ENCODE measurements at places on chromosomes 1 and 21.
A peak's percentile ranks its signal among the peaks of the same experiment; 100 is the strongest.

- no peak for DNase-seq
Measured at GRCh38 chr1:66247415-66248208, 286.3 kb upstream of the SGIP1 start.

DNA sequence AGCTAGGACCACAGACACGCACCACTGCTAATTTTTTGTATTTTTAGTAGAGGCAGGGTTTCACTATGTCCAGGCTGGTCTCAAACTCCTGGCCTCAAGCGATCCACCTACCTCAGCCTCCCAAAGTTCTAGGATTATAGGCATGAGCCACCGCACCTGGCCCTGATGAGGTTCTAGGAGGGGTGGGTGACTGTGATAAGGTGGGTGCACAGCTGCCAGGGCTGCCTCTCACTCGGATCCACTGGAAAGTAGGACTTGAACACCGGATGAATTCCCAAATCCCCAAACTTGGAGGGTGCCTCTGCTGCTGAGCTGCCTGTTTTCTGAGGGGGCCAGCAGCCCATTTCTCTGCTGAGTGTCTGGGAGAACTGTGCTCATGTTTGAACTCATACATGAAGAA lies 68.2 kb upstream of the PARP1 start:
- DNase-seq, result no peak

GRCh38 chr1:172179918-172180317 lies 240.6 kb upstream of the C1orf105 start:
- no peak for DNase-seq

GRCh38 chr1:109391626-109392025 lies 6.1 kb downstream of the SORT1 start:
- DNase-seq, result peak; percentile 51

DNA sequence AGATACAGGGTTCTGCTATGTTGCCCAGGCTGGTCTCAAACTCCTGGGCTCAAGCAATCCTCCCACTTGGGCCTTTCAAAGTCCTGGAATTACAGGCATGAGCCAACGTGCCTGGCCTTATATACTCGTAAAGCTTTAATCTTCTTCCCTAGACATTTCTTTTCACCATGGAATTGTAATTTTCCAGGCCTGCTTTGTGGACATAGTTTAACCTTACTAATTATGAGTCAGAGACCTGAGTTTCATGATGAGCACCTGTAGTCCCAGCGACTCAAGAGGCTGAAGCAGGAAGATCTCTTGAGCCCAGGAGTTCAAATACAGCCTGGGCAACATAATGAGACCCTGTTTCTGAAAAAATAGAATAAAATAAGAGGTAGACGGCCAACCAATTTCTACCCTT lies 12.3 kb downstream of the PATJ start:
- DNase-seq, result no peak

DNA sequence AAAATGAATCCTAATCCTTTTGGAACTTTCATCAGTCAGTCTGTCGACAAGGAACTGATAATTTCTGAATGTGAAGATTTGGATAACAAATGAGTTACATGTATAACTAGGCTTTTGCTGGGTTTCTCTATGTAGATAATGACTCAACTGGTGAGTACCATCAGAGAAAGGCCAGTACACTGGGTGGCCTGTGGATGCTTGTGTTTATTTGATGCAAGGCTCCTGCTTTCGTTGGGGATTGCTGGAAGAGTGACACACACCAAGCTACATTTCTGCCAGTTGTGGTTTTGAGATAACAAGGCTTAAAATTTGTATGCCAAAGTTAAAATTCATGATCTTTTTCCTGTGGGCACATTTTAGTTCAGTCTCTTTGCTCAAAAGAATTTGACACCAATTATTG lies 115.7 kb upstream of the UBE2U start:
- no peak for DNase-seq

DNA sequence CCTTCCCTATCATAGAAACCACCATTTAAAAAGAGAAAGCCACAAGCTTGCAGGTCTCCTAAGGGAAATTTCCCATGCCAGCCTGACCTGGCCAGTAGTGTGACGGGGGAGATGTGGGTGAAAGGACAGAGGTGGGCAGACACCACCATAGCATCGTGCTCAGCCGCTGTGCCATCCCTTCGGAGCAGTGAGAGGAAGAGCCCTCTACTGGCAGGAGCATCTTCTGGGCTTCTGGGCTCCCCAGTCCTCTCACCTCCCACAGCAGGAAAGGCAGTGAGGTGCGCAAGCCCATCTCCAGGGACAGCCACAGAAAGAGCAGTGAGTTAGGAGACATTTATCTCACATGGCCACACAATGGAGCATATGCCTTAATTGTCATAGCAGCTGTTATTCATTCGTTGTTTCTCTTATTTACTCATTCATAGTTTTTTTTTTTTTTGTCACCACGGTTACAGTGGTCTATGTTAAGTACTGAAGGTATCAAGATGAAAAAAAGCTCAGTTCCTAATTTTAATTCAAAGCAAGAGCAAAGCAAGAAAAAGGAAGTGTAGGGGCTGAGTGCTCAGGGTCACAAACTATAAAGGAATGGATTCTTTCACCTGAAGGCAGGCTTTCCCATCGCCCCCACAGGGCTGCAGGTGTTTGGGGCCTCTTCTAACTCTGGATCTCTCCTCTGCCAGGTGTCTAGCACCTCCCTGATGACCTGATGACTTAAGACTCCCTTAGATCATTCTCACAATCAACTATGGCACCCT lies 48.8 kb upstream of the CAMK1G start:
- no peak for DNase-seq

- no peak for DNase-seq
Measured at GRCh38 chr1:25698252-25698651, 81.7 kb downstream of the MAN1C1 start.

- DNase-seq, result peak; percentile 20
Measured at GRCh38 chr1:28915031-28915895, 894 bp downstream of the EPB41 start.

GRCh38 chr21:43924421-43925095 lies 59.5 kb downstream of the AGPAT3 start:
- DNase-seq, result no peak

- DNase-seq, result no peak
Measured at GRCh38 chr1:80212948-80213347, 1206.4 kb upstream of the ADGRL4 start.

DNA sequence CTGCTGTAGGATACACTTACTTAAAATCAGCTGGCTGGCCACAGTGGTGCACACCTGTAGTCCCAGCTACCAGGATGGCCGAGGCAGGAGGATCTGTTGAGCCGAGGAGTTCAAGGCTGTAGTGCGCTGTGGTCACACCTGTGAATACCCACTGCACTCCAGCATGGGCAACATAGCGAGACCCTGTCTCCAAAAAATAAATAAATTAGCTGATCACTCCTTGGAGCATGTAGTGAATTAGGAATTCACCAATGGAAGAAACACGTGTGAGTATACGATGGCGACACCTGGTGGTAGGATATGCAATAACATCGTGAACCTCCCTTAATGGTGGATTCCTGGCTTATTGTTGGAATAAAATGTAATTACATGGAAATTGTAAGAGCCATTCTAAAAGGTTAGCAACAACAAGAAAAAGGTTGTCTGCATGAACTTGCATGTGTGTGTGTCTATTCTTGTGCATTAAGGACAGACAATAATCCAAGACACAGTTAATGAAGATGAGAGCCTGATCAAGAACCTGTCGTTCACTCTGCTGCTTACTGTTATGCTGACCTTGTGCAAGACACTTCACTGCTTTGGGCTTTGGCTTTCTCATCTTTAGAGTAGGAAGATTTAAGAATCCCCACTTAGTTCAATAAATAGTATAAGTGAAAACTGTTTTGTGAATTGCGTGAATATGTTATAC lies 38.6 kb upstream of the COX20 start:
- DNase-seq, result peak; percentile 48

DNA sequence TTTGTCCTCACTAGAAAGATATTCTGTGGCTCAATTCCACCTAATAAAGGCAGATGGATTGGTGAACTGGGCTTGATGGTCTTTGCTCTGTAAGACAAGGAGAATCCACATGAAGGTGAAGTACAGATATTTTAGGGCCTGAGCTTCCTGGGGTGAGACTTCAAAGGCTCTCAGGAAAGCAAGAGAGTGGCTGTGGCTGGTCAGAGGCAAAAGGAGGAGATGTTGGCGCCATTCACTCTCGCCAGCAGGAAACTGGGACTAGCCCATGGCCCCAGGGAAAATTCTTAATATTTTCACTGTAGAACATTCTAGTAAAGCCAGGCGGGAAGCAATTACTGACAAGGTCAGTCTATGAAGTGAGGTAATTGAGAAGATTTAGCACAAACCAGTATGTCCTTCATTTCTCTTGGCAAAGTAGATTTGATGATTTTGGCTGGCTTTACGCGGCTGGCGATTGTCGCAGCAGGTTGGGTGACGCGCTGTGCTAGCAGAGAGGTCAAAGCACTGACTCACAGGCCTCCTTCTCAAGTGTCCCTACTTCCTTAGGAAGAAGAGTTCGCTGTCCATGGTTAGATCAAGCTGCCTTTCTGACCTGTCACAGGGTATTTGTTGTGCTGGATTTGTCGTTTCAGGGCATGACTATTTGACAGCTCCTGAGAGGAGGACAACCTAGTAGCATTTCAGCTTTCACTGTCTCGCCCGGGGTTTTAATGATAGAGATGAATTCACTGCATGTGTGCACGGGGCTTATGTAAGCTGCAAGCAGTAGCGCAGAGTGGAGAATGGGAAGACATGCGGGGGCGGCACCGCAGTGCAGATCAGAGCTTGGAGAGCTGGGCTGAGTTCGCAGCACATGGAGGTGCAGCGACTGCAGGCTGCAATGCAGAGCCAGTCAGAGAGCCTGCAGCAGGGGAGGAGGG lies 32.7 kb downstream of the XCL1 start:
- DNase-seq, result no peak

DNA sequence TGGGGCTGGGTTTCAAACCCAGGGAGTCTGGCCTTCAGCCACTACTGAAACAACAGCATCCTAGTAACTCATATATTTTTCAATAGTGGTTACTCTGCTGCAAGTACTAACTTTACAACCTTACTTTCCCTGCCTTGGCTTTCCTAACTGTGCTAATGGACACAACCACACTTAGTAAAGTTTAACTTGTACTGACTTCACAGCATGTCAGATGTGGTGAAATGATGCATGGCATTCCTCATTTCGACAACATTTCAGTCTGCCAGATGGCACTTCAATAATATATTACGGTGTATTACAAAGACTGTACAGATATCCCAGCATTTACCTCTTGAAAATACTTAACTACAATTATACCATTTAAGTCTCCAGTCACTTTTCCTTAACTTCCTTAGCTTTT lies 27.8 kb downstream of the LRRC7 start:
- no peak for DNase-seq

DNA sequence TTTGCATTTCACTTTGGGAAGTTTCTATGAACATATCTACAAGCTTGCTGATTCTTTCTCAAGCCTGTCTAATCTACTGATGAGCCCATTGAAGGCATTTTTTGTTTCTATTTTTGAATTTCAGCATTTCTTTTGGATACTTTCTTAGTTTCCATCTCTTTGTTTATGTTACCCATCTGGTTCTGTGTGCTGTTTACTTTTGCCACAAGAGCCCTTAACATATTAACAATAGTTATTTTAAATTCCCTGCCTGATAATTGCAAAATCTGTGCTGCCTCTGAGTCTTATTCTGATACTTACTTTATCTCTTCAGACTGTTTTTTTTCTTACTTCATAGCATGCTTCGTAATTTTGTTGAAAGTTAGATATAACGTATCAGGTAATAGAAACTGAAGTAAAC lies 75.8 kb upstream of the ZRANB2 start:
- no peak for DNase-seq

DNA sequence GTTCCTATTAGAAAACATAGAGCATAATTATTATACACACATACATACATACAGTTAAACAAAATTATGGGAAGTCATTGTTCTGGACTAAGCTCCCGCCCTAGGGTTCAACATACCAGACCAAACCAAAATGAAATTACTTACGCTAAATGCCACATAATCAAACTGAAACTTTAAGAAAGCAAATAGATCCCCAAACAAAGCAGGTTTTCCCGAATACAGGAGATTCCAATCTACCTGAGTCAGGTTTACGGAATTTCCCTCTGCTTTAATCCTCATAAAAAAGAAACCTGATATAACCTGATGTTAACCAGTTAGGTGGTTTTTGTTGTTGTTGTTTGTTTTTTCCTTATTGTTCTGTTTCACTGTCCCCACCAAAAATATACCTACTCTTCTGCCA lies 1886.9 kb downstream of the NCAM2 start:
- no peak for DNase-seq

GRCh38 chr1:86318436-86318835 lies 77.7 kb downstream of the ODF2L start:
- no peak for DNase-seq

DNA sequence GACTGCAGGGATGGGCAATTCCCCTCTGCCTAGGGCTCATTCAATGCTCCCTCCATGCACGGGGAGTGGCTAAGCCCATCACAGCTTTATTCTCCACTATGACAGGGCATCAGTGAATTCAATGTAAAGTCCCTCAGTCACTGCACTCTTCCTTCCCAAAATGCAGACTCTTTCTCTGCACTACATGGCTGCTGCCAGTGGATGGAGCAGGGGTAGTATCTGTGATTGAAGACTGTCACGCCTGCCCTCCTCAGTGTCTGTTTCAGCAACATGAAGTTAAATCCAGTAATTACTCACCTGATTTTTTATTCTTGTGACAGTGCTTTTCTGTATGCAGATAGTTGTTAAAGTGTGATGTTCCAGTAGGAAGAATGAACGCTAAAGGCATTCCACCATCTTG lies 1323.2 kb downstream of the AMY1C start:
- no peak for DNase-seq

DNA sequence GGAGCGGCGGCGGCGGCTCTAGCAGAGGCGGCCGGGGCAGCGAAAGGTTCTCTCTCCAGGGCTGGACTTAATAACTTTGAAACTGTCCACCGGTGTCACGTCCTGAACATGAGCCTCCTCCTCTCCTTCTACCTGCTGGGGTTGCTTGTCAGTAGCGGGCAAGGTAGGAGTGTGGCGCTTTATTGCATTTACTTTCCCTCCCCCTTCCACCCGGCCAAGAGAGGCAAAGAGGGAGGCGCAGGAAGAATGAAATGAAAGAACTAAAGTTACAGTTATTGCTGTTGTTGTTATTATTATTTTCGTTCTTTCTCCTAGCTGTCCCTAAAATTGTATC lies 214 bp downstream of the NCAM2 start:
- no peak for DNase-seq

DNA sequence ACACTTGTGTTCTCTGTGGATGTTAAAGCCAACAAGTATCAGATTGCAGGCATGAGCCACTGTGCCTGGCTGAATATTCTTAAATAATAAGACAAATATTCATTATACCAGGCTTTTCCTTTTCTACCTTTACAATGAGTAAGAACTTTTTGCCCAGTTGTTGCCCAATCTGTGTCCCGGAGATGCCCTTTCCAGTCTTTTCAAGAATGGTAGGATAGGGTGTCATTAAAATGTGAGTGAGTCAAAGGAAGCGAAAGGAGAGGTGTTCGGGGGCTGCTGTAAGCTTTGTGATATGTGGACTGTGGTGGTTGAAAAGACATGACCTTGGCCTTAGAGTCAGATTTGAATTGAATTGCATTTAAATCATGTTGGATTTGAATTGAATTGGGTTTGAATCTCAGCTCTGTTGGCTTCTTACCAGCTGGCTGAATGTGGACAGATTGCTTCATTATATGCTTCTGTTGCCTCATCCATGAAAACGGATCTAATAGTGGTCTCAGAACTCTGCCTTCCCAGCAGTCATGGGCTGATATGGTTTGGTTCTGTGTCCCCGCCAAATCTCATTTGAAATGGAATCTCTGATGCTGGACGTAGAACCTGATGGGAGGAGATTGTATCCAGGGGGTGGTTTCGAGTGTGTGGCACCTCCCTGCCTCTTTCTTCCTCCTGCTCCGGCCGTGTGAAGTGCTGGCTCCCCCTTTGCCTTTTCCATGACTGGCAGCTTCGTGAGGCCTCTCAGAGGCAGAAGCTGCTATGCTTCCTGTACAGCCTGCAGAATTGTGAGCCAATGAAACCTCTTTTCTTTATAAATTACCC lies 22.7 kb upstream of the AADACL3 start:
- no peak for DNase-seq
